ENCODE measurements at places on chromosomes 2 and 18.

DNA sequence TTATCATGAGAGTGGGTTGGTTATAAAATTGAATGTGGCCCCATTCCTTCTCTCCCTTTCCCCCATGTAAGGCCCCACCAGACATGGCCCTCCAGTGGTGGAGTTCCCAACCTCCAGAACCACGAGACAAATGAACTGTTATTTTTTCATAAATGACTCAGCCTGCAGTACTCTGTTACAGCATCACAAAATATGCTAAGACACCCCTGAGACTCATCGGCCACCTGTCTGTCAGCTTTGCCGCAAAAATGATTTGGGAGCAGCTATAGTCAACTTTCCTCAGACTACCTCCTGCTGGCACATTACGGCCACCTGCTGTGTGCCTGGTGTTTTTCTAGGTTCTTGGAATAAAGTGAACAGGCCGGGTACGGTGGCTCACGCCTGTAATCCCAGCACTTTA is 21.4 kb upstream of the C1QL2 start:
- no peak for DNase-seq

GRCh38 chr18:41096504-41096903 is 858.5 kb upstream of the PIK3C3 start:
- no peak for DNase-seq

DNA sequence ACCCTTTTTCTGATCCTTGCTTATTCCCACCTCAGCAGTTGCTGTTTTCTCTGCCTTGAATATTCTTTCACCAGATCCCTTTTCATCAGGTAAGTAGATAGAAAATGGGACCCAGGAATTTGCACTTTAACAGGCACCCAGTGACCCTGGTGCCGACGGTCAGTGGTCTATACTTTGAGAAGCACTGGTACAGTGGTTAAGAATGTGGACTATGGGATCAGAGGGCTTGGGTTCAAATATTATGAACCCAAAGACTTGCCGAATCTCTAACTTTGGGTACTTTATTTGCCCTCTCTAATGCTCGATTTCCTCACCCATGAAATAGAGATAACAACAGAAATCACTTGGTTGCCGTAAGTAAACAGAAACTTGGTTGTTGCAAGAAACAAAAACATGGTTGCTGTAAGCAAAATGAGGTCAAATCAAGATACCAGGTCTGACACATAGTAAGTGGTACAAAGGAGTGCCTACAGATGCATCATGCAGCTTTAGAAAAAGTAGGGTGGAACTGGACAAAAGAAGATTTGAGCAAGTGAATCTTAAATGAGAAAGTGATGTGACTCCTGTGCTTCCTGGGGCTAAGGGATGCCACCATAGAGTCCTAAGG is 69.5 kb upstream of the GLS start:
- DNase-seq: no peak

GRCh38 chr2:205175831-205176230 is 506.5 kb upstream of the NRP2 start:
- no peak for DNase-seq

GRCh38 chr2:12949406-12949805 is 232.7 kb downstream of the TRIB2 start:
- no peak for DNase-seq

DNA sequence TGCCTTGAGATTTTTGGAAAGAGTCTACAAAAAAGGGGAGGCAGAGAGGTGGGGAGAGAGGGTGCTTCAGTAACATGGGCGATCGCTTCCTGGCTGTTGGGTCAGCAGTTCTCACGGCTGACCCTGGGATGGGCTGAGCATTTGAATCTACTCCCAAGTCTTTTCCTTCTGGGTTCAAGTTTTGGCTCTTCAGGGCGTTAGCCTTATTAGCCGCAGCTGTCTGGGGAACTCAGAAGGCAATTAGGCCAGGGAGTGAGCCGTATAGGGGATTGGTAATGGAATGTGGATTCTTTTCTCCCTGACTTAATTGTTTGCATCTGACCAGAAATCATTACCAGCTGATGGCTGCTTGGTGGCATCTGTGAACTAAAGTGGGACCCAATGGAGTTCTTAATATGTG is 250.5 kb upstream of the SKOR2 start:
- no peak for DNase-seq

GRCh38 chr2:65960953-65961352 is 474.0 kb upstream of the MEIS1 start:
- no peak for DNase-seq

- no peak for DNase-seq
Measured at GRCh38 chr18:73679941-73680712, 467.5 kb downstream of the FBXO15 start.

GRCh38 chr2:68643011-68643873 is at the start of gene PROKR1:
PROKR1 (plus strand) TSS chr2:68643579; CDS start chr2:68645822, 2,243 bp downstream.
- DNase-seq: no peak

DNA sequence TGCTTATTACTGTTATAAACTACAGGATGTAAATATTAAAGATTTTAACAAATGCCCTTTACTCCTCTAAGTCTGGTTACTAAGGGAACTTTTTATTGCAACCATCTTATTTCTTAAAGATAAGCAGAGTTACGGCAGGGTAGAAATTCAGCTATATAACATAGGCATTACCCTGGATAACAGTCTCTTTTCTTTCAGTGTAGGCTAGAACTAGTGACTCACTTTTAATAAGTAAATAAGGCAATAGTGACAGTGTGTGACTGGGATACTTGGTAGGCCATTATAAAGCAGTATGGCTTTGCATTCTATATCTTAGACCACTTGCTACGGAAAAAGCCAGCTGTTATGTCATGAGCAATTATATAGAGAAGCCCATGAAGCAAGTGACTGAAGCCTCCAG is 1041.0 kb upstream of the NRXN1 start:
- no peak for DNase-seq

GRCh38 chr18:63987743-63988142 is 17.9 kb downstream of the SERPINB8 start:
- no peak for DNase-seq

DNA sequence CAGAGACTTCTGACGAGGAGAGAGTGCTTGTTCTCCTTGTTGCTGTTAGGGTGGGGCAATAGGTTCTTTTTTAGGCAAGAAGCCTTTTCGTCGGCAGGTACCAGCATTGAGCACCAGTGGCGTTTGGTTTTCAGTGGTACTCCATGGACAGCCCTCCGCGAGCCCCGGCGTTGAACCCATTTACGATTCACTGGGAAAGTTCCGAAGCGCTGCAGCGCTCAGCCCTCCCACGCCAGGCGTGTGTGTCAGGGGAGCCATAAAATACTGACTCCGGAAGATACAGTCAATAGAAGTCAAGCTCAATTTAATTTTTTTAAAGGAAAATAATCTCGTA is 494 bp upstream of the ROCK1 start:
- peak; percentile 50 for DNase-seq

DNA sequence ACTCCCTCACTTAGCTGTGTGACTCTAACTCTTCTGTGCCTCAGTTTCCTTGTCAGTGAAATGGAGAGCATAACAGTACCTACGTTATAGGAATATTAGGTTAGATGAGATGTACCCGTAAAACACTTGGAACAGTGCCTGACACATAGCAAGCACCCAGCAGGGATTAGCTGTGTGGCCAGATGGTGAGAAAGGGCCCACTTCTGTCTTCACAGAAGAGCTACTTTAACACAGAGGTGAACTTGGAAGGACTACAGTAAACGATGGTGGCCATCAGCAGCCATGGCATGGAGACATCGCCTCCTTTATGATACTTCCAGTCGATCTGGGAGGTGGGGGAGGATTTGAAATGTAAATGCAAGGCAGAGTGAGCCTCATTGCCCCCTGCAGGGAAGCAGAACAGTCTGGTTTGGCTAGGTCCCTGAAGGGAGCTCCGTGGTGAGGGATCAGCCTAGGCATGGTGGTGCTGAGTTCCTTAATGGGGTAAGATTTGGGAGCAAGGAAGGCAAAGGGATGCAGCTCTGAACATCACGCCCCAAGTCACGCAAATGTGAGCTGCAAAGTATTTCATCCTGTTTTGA is 101.7 kb upstream of the ALPP start:
- DNase-seq: no peak

- no peak for DNase-seq
Measured at GRCh38 chr2:109342256-109342850, 213.3 kb downstream of the SH3RF3 start.

DNA sequence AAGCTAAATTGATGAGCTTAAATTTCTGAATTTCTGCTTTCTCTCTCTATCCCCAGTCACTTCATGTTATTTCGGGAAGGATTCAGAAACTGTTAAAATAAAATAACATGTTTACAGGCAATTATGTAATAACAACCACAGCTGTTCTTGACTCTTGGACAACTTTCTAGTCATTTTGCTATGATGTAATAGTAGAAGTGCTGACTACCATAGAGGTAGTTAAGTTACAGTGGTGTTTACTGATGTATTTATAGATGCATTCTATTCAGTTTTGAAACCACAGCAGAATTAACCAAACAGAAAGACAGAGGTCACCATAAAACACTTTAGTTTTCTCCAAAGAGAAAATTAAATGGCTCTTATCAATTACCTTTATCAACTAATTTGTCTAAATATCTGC is 1292.0 kb upstream of the CHAC2 start:
- DNase-seq: no peak

DNA sequence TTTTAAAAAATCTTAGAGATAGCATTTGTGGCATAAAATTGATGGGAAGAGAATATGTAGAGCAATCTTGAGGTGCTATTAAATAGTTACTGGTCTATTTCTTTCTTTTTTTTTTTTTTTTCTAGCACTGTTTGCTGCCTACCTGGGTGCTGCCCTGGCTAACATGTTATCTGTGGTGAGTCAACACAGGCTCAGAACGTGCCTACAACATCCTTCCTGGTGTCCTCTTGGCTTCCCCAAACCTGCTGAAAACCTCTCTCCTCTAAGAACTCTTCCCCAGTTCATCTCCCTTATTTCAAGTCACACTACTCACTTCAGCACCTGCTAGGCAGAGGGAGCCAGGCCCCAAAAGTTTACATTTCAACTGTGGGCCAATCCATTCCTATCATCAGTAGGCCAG is 45.1 kb upstream of the SLC14A1 start:
- no peak for DNase-seq

- no peak for DNase-seq
Measured at GRCh38 chr18:6842081-6842480, 112.6 kb downstream of the ARHGAP28 start.

GRCh38 chr2:45750484-45750883 is 99.0 kb downstream of the PRKCE start:
- DNase-seq: no peak

- DNase-seq: no peak
Measured at GRCh38 chr2:119630121-119630520, 48.9 kb upstream of the TMEM177 start.

- no peak for DNase-seq
Measured at GRCh38 chr2:56100791-56101312, 82.9 kb upstream of the CCDC85A start.

- DNase-seq: no peak
Measured at GRCh38 chr2:17689010-17689409, 64.6 kb downstream of the SMC6 start.

DNA sequence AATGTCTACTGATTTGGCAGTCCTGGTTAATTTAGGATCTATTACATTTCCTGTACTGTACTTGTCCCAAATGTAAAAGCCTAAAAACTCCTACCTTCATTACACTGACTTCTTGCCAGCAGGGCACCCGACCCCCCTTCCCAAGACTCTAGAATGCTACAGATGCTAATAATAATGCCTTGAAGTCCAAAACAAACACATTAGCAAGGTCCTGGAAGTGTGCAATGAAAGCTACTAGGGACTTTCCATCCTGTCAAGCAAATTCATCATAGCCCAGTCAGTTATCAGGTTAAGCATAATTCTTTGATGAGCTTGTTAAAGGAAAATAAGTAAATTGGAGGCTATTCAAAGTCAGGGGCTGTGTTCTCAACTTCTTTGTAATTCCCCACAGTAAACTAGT is 115.3 kb upstream of the RBBP8 start:
- no peak for DNase-seq

GRCh38 chr2:152395572-152395971 is 60.6 kb downstream of the FMNL2 start:
- DNase-seq: no peak

DNA sequence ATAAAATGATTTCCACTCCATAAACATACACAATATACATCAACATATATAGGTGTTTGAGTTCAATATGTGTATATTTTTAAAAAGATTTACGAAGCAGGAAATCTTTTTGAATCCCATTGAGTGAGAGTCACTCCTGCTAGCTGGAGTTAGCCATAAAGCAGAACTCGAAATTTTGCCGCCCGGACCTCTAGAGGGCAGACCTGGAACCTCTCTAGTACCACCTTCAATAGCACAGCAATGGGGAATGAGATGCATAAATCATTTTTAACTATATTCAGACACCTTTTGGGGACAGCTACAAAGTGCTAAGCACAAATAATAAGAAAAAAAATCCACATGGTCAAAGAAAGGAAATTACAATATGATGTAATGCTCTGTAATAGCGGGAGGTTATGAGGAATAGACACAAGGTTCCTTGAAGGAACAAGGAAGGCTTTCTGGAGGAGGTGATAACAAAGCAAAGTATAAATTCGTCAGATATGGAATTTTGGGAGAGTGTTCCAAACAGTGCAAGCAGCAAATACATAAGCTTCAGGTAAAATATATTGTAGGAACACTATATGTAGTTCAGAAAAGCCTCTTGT is 533.4 kb downstream of the ERBB4 start:
- no peak for DNase-seq

- no peak for DNase-seq
Measured at GRCh38 chr18:44850001-44850400, 169.3 kb downstream of the SETBP1 start.

DNA sequence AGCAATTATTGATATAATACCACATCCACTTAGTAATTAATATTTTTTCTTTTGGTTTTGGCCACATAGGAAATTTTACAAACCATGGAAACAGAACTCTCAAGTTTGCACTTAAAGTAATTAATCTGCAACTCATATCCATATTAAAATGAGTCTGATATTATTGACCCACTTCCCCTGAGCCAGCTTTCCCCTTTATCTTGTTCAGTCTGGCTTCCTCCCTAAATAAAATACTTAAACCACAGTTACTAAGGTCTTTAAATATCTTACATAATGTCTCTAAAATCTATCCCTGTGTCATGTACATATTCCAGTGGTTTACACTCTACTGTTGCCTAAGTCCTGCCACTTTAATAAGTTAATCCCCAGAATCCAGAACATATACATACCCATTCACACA is 564.9 kb upstream of the FSHR start:
- DNase-seq: no peak

GRCh38 chr2:1369905-1370304 is 43.4 kb upstream of the TPO start:
- no peak for DNase-seq

DNA sequence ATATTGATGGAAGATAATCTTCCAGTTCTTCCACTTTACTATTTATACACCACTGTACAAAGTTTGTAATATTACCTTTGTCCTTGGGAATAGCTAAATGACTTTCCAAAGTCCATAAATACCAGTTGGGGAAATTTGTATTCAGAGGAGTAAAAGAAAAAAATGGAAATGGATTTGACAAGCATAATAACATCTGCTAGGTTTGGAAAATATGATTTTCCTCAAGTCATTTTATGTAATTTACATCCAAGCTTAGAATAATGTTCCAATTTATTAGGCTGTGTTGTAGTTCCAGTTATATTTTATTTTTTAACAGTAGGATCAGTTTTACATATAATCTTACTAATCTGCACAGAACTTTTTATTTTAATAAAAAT is 563.0 kb upstream of the PKDCC start:
- no peak for DNase-seq

- DNase-seq: no peak
Measured at GRCh38 chr18:3358310-3358709, 91.7 kb upstream of the TGIF1 start.

- no peak for DNase-seq
Measured at GRCh38 chr2:217902379-217903141, 100.2 kb downstream of the TNS1 start.
